Activated CD4-positive, alpha-beta T cell treated with anti-CD3 and anti-CD28 coated beads, Interleukin-2, amount 50 U/mL, for 1 hour (primary cell): ENCODE measurements at places on chromosomes 12 and 14.

- no peak for DNase-seq
Measured at GRCh38 chr12:115895247-115895646, 382.2 kb downstream of the MED13L start.

GRCh38 chr12:112196196-112196875 is 71.0 kb downstream of the TRAFD1 start:
- DNase-seq: no peak

GRCh38 chr14:58638231-58639197 is 752 bp downstream of the DACT1 start:
- DNase-seq: peak; percentile 8

GRCh38 chr12:111154147-111154834 is 214.6 kb downstream of the PHETA1 start:
- DNase-seq: no peak

DNA sequence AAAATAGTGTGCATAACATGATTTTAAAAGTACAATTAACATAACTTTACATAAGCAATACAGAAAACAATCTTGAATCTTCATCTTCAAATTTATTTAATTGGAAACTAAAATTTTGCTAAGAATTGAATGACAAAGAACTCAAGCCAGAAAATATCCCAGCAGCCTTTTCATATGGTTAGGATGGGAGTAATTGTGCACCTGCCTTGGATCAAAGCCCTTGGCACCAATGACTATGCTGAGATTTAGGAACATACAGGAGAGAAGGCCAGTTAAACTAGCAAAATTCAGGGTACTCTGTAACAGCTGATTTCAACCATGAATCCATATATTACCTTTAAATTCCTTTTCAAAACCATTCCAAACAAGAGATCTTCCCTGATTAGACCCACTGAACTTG is 5.8 kb downstream of the KERA start:
- no peak for DNase-seq

DNA sequence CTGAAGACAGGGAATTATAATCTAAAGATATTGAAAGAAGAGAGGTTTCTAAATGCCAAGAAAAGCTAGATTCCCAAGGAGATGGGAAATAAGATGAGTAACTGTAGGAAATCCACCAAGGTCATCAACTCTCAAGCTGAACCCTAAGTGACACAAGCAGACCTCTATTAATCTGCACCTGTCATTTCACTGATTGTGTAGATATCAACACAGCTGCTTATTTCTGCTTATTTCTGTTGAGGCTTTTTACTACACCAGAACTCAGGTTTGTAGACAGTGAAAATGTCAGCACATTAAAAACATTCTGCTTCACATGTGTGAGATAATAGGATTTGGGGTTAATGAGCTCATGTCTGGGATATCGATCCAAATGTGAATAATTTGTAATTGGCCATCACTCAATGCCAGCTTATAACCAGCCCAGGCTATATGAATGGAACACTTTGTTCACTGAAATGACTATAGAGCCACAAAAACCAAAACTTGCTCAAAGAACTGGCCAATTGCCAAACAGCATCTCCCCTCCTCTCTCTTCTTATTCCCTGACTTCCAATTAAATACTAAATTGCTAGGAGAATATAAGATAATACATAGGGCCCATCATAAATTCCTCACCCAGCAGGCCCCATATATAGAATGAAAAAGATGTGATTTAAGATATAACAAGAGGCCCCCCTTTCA is 188.7 kb upstream of the ARID2 start:
- no peak for DNase-seq

DNA sequence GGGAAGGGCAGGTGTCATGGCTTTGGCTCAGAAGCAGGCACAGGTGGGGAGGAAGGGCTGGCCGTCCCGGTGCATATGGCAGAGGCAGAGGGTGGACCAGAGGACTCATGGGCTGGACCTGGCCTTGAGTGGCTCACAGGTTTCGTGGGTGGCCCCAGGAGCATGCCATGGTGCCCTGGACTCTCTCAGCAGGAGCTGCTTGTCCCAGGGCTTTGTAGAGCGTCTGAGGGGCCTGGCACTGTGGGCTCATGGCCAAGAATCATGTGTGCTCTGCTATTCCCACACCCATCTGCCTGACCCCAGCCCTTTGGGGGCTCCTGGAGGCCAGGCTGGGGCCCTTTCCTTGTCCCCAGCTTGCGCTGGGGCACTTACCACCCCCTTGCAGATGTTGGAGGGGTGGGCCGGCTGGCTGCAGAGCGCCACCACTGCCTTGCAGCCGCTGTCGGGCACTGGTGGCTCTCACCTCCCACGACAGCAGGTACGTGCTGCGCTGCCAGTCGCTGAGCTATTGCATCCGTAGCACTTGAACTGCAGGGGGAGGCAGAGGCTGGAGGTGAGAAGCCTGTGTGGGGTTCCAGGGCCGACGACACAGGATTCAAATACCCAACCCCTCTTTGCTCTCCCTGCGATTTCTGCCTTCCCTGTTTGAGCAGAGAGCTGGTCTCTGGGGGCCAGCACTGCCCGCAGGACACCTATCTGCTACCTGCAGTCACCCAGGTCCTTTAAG is 187.4 kb upstream of the PRMT8 start:
- DNase-seq: no peak

GRCh38 chr12:116133149-116133548 is 144.3 kb downstream of the MED13L start:
- DNase-seq: no peak

DNA sequence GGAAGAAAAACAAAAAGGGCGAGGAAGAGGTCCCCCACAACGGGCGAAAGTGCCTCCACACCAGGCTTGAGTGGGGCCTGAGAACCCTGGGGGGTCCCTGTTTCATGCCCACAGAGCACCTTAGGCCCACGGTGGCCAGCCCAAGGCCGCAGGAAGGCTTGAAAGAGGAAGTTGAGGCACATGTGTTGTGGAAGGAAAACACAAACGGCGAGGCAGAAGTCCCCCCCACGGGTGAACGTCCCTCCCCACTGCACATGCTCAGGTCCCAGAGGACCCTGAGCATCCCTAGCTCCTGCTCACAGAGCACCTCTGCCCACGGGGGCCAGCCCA is 371.5 kb downstream of the ALG10 start:
- DNase-seq: no peak

DNA sequence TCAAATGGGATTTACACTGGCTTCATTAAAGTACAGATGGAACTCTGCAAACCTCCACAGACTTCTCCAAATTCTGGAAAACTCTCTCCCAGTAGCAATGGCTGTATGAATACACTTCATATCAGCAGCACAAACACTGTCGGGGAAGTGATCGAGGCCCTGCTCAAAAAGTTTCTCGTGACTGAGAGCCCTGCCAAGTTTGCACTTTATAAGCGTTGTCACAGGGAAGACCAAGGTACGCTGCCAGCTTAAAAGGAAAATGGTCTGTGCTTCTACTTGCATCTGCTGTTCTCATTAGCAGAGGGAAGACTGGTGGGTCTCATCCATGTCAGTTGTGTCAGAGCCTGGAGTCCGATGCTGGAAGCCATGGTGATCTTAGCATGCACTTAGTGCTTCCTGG is 71.0 kb downstream of the GNS start:
- no peak for DNase-seq

DNA sequence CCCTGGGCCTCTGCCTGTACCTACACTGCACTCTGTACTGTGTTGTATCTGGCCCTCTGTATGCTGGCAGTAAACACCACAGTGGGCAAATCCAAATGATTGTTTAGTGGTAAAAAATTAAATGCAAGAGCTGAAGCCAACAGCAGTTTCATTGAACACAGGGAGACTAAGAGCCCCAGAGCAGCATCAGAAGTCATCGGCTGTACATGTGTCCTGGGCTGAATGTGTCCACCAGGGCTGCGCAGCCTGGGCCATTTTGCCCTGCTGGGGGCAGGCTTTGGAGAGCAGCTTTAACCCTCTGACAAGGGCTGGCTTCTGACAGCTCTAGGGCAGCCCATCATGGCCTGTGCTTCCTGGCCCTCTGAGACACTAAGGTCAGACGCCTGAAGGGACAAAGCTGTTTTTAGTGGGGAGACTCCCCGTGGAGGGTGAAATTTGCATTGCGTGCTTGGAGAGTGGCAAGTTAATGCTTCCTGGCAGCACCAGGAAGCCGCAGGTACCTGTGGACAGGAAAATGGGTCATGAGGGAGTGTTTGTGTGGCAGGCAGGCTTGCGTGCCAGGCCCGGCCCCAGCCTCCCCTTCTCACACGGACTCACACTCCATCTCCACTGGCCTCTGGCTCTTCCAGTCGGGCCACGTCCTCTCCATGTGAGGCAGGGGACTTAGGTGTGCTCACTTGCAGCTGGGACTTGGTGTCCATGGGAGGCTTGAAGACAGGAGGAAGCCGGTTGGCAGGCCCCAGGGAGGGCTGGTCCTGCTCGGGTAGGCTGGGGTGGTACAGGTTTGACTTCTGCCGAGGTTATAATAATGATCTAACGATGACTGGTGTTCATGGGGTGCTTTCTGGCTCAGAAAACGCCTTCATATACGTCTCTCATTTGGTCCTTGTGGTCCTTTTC is 150.1 kb downstream of the TSPAN9 start:
- DNase-seq: no peak

DNA sequence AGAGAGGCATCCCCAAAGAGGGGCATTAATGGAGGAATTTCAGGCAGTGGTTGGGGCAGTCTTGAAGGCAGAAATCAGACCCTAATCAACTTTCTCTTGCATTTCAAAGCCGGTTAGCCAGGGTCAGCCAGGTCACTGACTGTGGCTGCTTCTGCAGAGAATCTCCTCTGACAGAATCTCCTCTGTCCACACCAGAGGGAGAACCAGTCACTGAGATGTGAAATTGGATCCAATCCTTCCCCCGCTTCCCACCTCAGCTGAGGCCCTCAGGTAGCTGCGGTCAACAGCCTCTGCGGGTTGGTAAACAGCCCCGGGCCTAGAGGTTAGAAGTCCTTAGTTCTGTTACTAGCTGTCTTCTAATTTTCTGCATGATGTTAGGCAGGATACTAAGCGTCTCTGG is 39.8 kb upstream of the NUAK1 start:
- no peak for DNase-seq

GRCh38 chr12:62006076-62006732 is 254.0 kb upstream of the USP15 start:
- DNase-seq: no peak

GRCh38 chr12:96493106-96493505 is 3.7 kb downstream of the CFAP54 start:
- DNase-seq: no peak

DNA sequence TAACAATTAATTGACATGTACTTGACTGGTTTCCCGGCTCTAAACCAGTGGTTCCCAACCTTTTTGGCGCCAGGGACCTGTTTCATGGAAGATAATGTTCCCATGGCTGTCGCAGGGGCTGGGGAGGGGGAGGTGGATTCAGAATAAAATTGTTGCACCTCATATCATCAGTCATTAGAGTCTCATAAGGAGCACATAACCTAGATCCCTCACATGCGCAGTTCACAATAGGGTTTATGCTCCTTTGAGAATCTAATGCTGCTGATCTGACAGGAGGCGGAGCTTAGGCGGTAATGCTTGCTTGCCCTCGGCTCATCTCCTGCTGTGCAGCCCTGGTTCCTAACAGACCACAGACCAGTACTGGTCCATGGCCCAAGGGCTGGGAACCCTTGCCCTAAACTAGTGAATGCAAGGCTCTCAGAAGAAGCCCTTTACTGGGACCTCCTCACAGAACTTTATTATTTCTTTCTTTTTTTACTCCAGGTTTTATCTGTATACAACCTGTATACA is 86.4 kb upstream of the SINHCAF start:
- DNase-seq: no peak

GRCh38 chr12:109192358-109192757 is 76.0 kb downstream of the ACACB start:
- DNase-seq: no peak

GRCh38 chr12:3437986-3438385 is 53.0 kb upstream of the PRMT8 start:
- DNase-seq: no peak

DNA sequence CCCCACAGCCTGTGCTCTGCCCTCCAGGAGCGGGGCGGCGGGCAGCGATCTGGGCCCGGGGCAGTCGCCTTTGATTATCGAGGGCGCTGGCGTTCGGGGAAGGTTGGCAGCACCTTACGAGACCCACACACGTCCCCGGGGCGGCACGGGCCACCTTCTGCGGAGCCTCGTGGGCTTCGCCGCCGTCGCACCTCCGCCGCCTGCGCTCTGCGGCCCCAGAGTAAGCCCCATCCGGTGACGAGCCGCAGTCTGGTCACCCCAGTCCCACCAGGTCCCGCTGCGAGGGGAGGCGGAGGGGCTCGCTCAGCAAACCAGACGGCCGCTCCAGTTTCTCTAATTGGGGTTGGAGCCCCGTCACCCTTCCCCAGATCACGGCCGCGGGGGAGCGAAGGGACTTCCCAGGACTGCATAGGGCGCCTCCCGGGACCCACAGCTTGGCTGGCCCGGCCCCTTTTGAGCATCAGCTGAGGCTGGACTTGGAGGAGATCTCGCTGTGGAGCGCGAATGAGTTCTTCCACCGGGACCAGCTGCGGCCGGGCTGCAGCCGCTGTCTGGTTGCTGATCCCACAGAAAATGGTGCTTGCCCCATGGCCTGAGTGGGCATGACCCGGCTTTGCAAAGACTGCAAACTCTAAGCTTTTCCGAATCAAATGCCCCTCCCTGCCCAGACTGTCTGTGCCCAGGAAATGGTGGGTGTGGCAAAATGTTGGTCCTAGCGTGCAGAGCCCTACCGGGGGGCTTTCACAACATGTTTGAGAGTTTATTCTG is 560 bp downstream of the LGALS3 start:
- peak; percentile 33 for DNase-seq

DNA sequence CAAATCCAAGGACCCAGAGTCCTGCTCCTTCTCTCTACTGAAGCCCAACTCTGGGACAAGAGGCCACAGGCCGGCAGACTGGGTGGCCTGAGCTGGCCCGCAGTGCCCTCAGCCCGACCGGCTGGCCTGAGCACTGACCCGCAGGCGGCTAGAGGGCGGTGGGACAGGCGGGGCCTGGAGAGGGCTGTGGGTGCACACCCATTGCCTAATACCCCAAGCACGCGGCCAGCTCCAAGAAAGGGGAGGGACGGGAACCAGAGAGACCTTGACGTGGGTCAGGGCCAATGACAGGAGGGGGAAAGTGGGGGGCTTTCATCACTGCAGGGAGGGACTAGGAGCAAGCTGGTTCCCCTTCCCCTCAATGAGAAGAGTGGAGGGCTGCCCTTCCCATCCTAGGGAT is 2.0 kb upstream of the WNT10B start:
- no peak for DNase-seq

GRCh38 chr14:70856851-70857495 is 47.7 kb upstream of the MAP3K9 start:
- no peak for DNase-seq

DNA sequence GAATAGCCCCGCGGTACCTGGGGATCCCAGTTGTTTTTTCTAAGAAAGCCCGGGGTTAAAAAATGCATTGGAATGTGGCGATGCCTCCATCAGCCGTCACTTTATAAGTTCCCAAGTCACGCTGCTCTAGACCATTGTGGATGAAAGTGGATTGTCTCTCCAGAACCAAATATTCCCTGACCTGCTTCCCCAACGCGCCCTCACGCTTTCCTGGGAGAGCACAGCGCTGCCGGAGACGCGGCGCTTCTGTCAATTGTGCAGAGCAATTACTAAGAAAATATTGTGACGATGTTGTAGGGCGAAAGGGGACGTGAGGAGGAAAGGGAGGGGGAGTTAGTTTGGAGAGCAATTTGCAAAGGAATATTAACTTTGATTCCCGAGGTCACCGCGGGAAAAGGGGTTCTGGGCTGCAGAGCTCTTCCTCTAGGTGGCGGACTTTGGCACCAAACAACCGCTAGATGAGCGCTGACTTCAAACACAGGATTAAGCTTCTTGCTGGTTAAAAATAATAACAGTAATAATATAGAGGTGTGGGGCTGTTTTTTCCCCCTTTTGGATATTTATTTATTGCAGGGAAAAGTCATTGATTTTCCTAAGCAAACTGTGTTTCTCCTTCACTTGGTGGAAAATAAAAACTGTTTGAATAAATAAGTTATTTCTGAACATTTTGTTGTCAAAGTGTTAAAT is 9.6 kb upstream of the FOXG1 start:
- DNase-seq: no peak
